Fibroblast of villous mesenchyme (primary cell): ENCODE measurements at places on chromosomes 5 and 9. TPM values are rescaled to one million over a fixed set of nuclear protein-coding genes. Genes with fewer than 3 reads are reported as not detected.

Gene IL17B
- 1.3 TPM in 1 of 2 replicates, not detected in the other for total RNA-seq

Gene NME5
- total RNA-seq = 1.3 and 2.2 TPM in 2 replicates

Gene PRR7
- total RNA-seq = 4.5 and 4.7 TPM in 2 replicates

Gene RIMOC1
- 18.4 and 27.6 TPM in 2 replicates for total RNA-seq

Gene OCLN
- 0.43 and 0.64 TPM in 2 replicates for total RNA-seq

Gene AGXT2
- total RNA-seq = under 0.01 TPM in 1 of 2 replicates, not detected in the other

Gene CCDC112
- 5.2 and 6.4 TPM in 2 replicates for total RNA-seq

Gene TMEM252
- not detected in 2 replicates for total RNA-seq

Gene PAM
- total RNA-seq = 196 and 266 TPM in 2 replicates

Gene CDHR2
- not detected in 2 replicates for total RNA-seq

Gene ASPN
- total RNA-seq = 1.6 and 3.9 TPM in 2 replicates

Gene WDR31
- 0.32 and 0.86 TPM in 2 replicates for total RNA-seq

Gene PCDHGA9
- total RNA-seq = 4.7 and 5.2 TPM in 2 replicates

Gene PCDHGC4
- 2.6 and 2.9 TPM in 2 replicates for total RNA-seq
